ENCODE measurements at places on chromosomes 12 and 14.

DNA sequence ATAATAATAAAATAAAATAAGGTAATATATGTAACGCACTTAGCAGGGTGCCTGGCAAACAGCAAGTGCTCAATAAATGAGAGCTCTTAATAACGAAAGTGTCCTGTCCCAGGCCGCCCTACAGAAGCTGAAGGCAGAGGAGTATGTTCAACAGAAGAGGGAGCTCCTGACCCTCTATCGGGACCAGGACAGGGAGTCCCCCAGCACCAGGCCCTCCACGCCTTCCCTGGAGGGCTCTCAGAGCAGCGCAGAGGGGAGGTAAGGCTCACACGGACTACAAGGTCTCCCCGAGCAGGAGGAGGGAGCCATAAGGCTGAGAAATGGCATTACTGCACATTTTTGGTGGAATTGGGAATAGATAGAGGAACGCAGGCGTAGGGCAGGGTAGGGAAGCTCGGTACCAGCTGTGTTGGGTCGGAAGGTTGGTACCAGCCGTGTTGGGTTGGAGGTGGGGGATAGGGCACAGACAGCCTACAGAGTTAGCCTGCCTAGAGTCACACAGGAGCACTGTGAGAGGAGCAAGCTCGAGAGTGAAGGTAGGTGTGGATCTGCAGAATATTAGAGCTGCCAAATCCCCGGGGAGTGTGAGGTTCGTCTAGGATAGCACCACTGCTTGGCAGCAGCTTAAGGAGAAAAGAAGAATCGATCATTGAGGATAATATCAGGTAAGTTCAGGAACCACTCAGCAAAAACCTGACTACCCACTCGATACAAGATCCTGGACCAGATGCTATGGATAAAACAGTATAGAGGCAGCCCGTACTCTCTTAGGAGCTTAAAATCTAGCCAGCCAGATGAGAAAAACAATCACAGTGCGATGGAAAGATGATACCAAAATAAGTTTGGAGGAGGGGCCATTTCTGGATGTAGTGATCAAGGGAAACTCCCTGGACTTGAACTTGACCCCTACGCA is 15.3 kb downstream of the TNFRSF1A start:
- peak; percentile 52 for DNase-seq

GRCh38 chr14:90017371-90017770 is 44.4 kb upstream of the KCNK13 start:
- no peak for DNase-seq

GRCh38 chr12:79233341-79233781 is 368.8 kb downstream of the SYT1 start:
- DNase-seq, result no peak

DNA sequence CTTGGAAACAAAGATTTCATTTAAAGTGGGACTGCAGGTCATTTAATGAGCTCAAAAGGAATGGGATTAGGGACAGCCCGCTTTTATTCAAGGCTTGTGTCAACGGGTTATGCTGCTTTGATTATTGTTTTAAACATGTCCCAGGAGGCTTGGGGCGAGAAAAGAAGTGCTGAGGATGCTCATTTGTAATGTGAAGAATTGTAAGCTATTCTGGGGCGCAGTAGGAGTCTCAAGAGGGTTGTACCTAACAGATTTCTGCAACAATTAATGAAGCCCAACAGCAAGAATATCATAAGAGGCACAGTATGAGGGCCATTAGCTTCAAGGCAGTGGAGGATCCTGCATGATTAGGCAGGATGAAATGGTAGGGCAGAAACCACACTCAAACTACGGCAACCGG is 122.5 kb downstream of the KTN1 start:
- no peak for DNase-seq

DNA sequence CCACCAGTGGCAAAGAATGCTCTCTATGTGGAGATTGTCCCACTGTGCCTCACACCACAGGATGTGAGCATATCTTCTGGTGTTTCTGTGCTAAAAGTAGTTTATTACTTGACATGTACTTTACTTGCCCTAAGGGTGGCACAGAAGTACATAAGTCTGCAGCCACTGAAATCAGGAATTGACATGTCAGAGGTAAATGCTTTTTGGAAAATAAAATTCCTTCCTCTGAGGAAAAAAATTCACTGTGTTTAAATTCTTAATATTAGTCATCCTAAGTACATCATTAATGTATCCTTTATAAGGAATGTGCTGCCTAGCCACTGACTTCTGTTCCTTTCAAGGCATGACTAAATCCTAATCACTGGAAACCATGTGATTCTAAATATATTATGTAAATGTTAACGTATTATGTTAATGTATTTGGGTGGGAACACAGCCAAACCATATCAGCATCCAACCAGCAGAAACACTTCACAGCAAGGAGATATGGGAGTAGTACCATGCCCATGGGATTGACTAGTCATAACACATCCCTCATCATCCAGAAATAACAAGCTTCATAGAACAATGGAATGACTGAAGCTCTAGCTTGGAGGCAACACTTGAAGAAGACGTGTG is 239.7 kb upstream of the PPFIA2 start:
- DNase-seq, result no peak

Data from aorta (tissue), 5 donors.